GM20000 (cell line): ENCODE measurements at places on chromosomes 2 and 18.
A peak's percentile ranks its signal among the peaks of the same experiment; 100 is the strongest.

GRCh38 chr2:168198476-168199207 lies 48.8 kb downstream of the STK39 start:
- no peak for DNase-seq

DNA sequence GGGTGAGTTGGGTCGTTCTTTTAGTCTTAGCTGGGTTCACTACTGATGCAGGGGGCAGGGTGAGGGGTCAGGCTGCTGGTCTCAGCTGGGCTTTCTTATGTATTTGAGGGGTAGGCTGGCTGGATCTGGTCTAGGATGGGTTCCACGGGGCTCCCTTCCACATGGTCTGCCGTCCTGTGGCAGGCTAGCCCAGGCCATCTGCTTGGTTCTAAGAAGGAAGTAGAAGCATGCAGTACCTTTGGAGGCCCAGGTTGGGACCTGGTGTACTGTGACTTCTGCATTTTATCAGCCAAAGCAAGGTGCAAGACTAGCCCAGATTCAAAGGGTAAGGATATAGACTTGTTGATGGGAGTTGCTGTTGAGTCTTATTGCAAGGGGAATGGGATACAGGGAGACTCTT lies 35.5 kb upstream of the MGAT5 start:
- no peak for DNase-seq

- DNase-seq, result no peak
Observed at GRCh38 chr18:52200406-52200805, 139.6 kb upstream of the DCC start.

DNA sequence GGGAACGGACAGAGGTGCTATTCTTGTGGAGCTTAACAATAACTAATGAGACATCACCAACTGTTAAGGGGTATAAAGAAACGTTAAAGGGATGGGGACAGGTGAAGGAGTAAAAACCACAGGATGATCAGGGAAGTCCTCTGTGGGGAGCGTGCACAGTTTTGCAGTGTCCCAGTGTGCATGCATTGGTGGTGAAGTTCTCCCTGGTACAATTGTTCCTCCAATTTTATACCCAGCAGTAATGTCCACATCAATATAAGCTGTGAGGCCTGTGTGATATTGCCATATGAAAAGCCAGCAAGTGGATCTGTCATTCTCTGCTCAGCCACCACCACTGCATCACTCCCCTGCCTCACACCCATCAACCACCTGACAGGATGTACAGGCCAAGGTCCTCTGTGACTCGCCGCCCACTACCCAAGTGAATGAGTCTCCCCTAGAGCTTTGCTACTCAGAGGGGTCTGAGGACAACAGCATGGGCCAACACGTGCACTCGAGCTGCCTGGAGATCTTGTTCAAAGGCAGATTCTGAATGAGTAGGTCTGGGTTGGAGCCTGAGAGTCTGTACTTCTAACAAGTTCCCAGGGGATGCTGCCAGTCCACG lies 4.6 kb downstream of the MLPH start:
- DNase-seq, result no peak

DNA sequence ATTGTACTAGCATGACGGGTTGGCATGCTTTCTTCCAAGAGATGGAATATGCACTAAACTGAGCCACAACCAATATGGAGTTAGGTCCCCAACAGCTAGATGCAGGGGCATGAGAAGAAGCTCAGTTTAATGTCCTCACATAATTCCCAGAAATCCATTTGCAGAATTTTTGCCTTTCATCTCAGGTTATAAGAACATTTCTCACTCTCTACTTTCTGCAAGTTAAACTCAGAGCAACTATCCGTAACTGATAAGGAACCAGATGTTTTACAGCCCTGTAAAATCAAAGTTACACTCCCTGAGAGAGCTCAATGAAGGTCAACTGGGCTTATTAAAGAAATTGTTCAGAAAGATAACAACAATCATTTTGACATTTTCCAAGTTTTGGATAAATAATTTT lies 30.7 kb downstream of the COPS8 start:
- no peak for DNase-seq

DNA sequence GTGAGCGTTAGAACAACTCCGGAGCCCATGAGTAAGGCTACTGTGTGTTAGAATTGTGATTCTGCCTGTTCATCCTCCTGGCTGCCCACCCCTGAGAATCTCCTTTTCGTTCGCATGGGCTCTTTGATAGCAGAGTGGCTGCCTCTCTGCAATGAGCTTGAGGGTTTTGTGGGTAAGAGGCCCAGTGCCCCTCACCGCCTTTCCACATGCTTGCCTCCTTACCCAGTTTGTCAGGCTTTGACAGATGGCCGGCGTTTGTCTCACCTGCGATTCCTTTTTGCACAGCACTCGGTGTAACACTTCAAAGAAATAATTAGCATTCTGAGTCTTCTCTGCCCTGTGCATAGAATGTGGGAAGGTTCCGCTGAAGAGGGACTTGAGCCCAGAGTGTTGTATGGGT lies 138.0 kb downstream of the RHBDD1 start:
- DNase-seq, result no peak

DNA sequence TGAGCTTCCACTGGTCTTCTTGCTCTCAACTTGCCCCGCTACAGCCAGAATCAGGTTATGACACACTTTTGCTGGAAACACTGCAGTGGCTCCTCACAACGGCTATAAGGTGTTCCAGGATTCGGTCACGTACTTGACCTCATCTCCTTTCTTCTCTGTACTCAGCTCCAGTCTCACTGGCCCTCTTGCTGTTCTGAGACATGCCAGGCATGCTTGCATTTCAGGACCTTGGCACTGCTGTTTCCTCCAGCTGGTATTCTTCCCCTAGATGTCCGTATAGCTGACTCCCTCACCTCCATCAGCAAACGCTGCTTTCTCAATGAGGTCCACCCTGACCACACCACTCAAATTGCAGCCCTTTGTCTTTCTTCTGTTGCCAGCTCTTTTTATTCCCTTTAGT lies 31.9 kb upstream of the C1GALT1C1L start:
- no peak for DNase-seq

DNA sequence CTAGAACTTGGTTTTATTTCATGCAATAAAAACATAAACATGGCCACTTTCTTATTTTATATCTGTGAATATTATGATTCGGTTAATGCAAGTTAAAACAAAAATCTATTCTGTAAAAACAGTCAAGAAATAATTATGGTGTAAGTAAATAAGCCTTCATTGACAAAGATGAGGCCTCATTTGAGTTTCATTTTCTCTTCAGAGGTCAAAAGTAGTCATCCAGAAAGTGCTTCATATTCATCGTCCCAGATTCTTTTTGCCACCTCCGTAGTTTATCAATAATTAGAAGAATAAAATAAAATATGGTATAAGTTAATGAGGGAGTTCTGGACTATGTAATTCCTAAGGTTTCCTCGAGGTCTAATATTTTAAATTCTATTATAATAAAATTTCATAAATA lies 19.4 kb upstream of the HNRNPA3 start:
- peak; percentile 40 for DNase-seq
